Activated naive CD4-positive, alpha-beta T cell treated with anti-CD3 and anti-CD28 coated beads, Interleukin-2, amount 50 U/mL, for 16 hours (primary cell): ENCODE measurements at places on chromosomes 16 and 17.

- no peak for DNase-seq
Observed at GRCh38 chr16:9027070-9027799, 63.5 kb upstream of the USP7 start.

- no peak for DNase-seq
Observed at GRCh38 chr16:52078716-52079655, 468.0 kb downstream of the TOX3 start.

GRCh38 chr16:89738538-89739317 is 17.4 kb downstream of the ZNF276 start:
- no peak for DNase-seq

- no peak for DNase-seq
Observed at GRCh38 chr17:11935734-11936406, 61.4 kb downstream of the ZNF18 start.

GRCh38 chr16:54180421-54181359 is 105.9 kb downstream of the IRX3 start:
- DNase-seq = no peak

DNA sequence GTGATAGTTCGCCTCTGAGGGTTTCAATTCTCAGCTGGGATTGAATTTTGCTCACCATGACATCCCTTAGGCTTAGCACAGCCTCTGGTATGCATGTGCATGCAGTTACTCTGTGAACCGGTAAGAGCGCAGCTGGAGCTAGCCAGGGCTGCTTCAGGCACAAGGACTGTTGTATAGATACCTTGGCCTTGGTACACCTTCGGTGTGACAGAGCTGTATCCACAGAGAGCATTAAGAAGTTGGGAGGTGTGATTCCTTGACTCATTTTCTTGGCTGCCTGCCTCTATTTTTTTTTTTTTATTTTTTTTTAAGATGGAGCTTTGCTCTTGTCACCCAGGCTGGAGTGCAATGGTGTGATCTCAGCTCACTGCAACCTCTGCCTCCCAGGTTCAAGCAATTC is 2.2 kb upstream of the NUTF2 start:
- DNase-seq = no peak

DNA sequence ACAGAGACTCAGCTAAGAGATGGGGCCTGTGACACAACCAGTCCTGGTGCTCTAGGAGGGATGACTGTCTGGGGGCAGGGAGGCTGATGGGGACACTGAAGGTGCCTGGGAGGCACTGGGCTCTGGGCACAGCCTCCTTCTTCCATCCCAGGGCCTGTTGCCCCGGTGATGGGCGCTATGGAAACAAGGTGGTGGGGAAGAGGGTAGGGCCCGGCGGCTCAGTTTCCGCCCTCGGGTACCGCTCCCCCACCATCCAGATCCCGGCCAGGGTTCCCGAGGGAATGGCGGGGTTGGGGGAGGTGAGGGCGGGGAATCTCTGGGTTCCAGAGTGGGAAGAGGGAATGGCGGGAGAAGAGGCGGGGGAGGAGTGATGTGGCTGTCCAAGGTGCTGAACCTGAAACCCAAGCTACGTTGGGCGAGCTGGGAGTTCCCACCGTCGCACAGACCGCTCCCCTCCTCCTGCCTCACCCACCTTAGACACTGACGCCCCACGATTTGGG is 981 bp downstream of the KCNH4 start:
- no peak for DNase-seq

DNA sequence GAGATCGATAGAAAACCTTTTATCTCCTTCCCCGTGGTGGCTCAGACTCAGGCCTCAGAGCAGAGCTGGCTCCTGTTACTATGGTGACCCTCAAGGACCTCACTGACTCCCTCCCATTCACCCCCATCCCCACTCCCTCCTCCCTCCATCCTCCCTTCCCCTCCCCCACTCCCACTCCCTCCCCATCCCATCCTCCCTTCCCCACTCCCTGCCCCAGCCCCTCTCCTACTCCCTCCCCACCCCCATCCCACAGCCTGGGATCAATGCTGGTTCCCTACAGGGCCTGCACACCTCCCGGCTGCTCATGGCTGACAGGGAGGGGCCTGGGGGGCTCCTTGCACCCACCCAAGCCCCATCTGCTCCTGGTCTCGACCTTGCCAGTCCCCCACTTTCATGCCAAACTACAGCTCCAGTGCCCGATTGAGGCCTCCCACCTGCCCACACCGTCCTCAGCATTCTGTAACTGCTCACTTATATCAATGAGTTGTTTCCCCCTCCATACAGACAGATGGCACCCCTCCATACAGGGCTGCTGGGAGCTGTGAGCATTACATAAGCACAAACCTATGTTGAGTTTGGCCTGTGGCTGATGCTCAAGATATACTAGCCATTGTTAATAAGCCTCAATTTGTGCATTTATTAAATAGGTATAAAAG is 11.6 kb upstream of the RAI1 start:
- no peak for DNase-seq

- no peak for DNase-seq
Observed at GRCh38 chr17:7354262-7354843, 603 bp upstream of the TMEM95 start.

- DNase-seq = peak; percentile 14
Observed at GRCh38 chr16:78957317-78958100, 643.0 kb downstream of the MAF start.

- DNase-seq = peak; percentile 80
Observed at GRCh38 chr17:2053380-2054261, 1.3 kb upstream of the HIC1 start.

- DNase-seq = no peak
Observed at GRCh38 chr16:83356266-83356665, 451.5 kb upstream of the HSBP1 start.

GRCh38 chr16:70396246-70396904 is 42.5 kb downstream of the ST3GAL2 start:
- no peak for DNase-seq

DNA sequence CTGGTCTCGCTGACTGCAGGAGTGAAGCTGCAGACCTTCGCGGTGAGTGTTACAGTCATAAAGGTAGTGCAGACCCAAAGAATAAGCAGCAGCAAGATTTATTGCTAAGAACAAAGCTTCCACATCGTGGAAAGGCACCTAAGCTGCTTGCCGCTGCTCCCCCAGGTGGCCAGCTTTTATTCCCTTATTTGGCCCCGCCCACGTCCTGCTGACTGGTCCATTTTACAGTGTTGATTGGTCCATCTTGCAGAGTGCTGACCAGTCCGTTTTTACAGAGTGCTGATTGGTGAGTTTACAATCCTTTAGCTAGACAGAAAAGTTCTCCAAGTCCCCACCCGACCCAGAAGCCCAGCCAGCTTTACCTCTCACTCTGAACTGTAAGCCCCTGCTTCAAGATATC is 227.8 kb downstream of the ABCC12 start:
- no peak for DNase-seq

- DNase-seq = no peak
Observed at GRCh38 chr17:27985306-27985705, 57.2 kb upstream of the NLK start.

DNA sequence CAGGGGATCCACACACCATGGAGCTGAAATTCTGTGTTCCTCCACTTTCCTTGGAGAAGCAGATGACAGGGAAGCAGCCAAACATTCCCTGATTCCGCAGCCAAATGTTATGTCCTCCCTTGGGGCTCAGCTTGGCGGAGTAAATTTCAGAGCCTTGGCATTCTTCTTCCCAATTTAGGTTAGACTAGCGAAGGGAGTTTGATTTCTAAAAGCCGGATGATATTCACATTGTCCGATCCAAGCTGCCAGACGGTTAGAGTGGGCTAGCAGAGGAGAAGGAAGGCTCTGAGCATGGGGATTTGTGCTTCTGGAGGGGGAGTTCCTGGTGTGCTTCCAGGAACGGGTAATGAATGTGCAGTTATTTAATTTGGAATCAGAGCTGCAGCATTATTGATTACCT is 380.4 kb upstream of the EEF2KMT start:
- no peak for DNase-seq

DNA sequence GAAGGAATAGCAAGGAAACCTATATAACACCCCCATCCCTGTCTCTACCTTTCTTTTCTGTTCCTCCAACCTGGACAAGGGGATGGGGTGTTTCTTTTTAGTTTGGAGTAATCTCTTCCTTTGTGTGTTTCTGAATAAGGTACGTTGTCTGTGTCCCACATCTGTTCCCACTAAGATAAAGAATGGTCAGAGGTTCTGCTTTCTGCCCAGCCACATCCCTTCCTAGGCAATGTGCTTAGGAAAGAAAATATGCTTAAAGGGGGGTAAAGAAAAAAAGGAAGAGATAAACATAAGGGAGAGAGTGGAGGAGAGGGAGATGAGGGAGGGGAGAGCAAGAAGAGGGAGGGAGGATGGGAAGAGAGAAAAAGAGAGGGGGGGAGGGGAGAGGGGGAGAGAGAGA is 35.1 kb downstream of the SLC6A2 start:
- DNase-seq = no peak

DNA sequence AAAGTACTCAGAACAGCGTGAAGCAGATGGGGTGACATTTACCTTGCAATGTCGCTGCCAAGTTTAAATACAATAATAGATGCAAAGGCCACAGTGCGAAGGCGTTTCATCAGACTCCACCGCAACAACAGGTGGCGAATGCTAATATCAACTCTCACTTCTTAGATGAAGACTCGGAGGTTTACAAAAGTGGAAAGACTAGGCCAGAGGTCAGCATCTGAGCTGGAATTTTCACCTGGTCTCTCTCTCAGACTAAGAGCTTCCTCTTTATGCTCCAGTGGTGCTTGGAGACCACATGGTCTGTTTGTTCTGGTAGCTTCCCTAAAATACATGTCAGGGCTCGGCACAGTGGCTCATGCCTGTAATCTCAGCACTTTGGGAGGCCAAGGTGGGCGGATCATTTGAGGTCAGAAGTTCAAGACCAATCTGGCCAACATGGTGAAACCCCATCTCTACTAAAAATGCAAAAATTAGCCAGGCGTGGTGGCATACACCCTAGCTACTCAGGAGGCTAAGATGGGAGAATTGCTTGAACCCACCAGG is 169.1 kb downstream of the XYLT1 start:
- no peak for DNase-seq

GRCh38 chr17:11251561-11252107 is 10.6 kb downstream of the SHISA6 start:
- DNase-seq = no peak

DNA sequence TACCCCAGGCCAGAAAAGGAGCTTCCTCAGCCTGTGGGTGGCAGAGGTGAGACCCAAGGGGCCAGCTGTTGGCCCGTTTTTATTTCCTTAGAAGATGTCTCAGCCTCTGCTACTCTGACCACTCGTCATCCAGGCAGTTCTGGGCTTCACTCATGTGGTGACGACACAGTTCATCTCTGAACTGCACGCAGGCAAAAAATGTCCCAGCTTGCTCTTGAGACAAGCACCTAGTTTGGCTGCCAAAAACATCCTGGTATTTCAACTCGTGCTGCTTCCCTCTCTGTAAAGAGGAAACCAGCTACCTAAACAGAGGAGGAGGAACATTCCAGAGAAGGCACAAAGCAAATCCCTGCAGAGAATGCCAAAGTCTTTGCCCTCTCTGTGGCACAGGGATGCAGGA is 125.7 kb downstream of the XYLT1 start:
- DNase-seq = no peak

- no peak for DNase-seq
Observed at GRCh38 chr16:14958970-14959369, 15.9 kb upstream of the PDXDC1 start.

- DNase-seq = no peak
Observed at GRCh38 chr17:45266372-45266926, 4.6 kb upstream of the SPATA32 start.

DNA sequence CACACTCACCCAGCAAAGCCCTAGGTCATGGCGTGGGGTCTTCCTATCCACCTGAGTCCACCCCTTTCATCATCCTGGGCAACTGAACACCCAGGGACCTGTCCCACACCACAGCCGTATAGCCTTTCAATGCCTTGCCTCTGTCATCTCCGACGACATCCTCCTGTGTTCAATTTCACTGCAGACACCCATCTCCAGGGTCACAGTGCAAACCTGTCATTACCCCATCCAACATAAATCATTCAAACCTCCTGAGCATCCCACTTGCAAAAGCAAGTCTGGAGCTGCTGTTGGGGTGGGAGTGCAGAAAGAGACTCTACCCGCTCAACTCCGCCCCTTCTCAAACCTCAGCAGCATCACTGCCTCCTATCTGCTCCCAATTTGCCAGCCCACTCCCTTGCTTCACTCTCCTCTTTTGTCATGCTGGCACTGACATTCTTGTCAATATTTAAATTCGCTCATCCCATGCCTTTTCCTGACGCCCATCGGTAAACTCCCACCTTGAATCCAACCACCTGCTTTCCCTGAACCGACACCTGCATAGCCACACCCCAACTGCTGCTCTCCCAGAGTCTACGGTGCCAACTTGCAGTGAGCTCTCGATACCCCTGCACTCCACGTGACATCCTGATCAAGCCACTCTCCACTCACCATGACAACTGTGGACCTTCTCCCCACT is 37.0 kb downstream of the MARF1 start:
- no peak for DNase-seq

DNA sequence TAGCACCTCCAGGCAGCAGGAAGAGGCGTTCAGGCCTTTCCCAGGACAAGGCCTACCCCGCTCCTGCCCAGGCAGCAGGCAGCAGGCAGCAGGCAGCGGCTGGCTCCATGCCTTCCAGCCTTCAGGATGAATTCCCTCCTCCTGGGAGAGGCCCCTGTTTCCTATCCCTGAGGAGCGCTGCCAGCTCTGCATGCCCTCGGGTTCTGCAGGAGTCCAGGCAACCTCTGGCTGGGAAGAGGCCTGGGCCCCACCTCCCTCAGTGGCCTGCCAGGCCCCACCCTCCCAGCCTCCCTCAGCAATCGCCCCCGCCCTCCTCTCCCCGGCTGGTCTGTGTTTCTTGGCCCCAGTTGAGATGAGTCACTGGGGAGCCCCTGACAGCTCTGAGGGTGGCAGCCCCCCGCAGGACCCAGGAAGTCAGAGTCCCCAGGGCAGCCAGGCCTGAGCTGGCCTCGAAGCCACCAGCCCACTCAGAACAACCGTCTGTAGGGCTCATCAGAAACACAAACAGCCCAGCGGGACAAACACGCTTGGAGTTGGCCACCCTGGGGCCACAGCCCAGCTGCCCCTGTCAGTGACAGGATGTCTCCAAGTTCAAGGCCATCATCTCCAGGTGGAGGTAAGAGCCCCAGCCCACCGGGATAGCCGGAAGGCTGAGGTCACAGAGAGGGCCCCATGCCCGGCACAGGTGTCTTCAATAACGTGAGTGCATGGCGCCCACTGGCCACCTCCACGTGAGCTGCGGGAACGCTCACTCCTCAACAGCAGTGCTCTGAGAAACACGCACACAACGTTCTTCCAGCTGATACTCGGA is 39.5 kb upstream of the CIBAR2 start:
- no peak for DNase-seq
